ENCODE measurements at places on chromosomes 13 and 19.

DNA sequence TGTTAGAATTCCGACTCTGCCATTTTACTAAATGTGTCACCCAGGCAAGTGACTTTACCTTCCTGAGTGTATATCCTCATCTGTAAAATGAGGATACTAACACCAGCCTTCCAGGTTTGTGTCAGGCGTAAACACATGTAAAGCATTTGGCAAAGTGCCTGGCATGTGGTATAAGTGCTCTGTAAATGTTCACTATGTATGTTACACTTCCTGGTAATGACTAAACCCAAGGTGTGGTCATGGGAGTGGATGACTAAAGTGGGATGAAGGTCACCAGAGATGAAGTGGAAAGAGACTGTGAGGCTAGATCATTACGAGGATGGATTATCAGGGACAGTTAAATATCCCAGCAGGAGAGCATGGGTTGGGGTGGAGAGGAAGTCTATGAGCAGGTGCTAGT lies 25.6 kb downstream of the DEDD2 start:
- peak; percentile 47 for DNase-seq

DNA sequence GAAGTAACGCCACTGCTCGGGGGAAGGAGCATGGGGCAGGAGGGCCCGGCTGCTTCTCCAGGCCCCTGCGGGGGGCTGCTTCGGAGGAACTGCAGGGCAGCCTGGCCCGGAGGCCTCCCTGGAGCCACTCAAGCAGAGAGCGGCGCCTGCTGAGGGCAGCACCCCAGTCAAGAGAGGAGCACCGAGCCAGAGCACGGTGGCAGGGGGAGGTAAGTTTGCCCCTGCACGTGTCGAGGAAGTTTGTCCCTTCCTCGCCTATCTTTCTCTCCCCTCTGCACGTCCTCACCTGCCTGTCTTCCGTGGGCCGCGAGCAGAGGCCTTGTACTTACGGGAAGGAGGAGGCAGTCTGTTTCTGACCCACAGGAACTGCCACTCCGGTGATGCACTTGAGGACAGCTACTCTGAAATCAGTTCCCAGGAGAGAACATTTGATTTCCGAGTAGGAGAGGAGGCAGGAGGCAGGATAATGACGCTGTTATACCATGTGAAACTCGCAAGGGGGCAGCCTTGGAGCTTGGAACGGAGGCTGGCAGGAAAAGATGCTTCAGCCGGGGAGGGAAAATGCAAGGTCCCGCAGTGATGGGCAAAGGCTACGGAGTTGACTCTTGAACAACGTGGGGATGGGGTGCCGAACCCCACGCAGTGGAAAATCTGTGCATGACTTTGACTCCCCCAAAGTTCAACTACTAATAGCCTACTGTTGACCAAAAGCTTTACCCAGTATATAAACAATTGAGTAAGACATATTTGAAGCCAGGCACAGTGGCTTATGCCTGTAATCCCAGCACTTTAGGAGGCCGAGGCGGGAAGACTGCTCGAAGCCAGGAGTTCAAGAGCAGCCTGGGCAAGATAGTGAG lies 5.0 kb downstream of the FFAR1 start:
- peak; percentile 17 for DNase-seq

- DNase-seq = no peak
Measured at GRCh38 chr13:110212529-110212928, 94.4 kb downstream of the COL4A1 start.

DNA sequence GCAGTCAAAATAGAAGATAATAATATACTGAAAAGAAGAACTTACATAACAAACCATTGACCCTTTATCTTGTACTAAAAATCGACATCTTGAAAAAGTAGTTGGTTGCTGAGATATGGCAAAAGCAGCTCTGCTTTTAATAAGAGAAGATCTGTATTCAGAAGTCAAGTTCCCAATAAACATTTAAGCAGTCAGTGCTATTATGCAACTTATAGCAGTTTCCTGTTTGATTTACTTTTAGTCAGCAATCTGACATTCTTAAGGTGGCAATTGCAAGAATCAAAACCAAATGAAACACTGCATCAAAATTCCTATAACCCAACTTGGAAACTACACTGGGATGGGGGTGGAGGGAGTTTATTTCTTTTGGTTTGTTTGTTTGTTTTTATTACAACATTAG lies 165.5 kb downstream of the TBC1D4 start:
- no peak for DNase-seq

DNA sequence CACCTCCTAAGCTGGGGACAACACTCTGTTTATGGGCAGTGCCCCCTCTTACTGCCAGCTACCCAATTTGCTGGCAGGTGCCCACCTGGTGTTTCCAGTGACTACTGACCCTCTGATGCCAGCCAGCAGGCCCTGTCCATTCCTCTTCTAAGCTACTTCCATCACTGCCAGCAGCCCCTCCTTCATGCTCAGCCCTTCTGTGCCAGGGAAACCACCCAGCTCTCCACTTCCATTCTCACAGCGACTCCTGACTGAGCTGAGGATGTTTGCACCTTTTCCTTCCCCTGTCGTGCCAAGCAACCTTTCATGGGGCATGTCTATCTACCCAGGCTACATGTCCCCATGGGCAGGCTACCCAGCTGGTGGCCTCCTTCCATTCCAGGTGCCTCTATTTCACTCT lies 24.0 kb upstream of the ZNF492 start:
- DNase-seq = no peak

GRCh38 chr19:3336680-3337523 lies 29.5 kb upstream of the NFIC start:
- DNase-seq = no peak

DNA sequence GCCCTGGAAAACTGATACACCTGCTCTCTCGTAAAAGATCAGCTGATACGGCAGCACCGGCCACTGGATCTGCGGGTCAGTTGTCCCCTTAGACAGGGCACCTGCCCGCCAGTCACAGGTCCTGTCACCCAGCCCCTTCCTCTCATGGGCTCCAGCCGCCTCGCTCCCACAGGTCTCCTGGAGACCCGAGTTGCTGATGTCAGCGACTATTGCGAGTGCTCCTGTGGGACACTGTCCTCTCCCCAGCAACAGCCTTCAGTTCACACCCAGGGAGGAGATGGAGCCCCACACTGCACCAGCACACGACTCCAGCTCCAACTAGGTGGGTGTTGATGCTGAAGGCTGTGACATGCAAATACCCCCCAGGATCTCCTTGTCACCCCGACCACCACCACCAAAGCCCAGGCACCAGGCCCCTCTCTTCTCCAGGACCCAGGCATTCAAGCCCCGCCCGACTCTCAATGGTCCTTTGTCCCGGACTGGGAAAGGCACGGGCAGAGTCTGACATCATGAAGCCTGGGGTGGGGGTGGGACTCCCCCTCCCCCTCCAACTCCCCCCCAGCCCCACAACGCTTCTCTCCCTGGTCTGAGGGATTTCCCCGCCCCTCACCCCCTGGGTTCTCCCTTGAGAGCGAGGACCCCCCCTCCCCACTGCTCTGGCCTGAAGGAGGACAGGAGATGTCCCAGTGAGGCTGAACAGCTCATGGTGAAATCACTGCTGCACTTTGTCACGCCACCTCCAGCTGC lies 1.4 kb upstream of the MAG start:
- no peak for DNase-seq

All from NCI-H187 treated with DMSO at 0.1 percent for 48 hours (cell line).